Myocyte (in vitro differentiated cells): ENCODE measurements at places on chromosomes 1 and 21. TPM values are rescaled to one million over a fixed set of nuclear protein-coding genes. Genes with fewer than 3 reads are reported as not detected.

DNA sequence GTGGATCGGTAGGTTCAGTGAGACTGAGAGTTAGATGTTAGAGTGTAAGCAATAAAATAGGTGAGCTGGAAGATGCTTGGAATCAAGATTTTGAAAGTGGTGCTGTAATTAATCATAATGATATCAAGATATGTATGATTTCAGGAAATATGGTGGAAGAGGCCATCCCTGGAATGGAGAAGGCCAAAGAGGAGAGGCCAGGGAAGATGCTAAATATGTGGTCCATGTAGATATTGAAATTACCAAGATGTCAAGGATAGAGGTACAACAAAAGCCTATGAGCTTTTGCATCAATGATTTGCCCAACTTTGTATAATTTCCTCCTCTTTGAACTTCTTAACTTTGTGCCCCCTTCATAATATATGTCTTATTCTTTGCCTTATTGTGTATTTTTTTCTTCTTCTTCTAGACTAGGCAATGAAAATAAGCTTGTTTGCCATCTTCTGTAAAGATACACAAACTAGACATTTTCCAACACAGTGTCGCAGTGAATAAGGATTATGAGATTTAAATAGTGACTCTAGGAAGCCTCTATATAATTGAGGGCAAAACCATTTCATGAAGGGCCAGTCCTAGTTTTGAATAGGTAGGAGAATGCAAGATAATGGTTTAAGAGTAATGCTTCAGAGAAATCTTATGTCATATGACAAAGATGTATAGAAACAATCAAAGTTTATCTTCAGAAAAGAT, 8.9 kb downstream of the PTGS2 start:
- DNase-seq, result no peak

- no peak for DNase-seq
Observed at GRCh38 chr21:44764319-44765230, 37.0 kb downstream of the UBE2G2 start.

DNA sequence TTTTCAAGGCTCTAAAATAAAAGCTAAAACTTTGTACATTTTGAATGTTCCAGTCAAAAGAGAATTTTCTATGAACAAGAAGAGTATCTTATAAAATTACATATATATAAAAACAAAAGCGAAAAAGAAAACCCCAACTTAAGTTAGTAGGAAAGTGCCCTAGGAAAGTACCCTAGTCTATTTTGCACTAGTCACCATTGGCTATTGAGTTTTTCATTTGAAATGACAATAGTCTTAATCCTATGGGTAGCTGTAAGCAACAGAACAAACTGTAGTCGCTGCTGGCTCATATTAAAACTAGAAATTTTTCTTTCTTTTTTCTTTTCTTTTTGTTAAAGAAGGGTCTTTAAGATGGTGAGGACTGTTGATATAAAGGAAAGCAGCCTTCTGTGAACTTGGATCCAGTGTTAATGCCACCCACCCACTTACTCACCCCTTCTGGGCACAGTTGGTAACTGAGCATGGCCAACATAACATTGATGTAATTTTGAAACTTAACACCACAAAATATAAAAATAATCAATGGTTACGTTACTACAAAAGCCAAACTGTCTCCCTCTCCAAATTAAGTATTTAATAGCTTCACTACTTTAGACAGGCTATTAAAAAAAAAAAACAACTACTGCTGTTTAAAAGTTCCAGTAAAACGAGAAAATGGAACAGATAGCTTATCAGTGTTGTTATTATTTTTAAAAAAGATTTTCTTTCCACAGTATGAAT, 177.0 kb downstream of the EIF4G3 start:
- DNase-seq, result no peak

GRCh38 chr1:113027449-113027848, 45.5 kb upstream of the LRIG2 start:
- DNase-seq, result no peak

GRCh38 chr1:36906555-36906954, 127.8 kb downstream of the GRIK3 start:
- no peak for DNase-seq

GRCh38 chr1:119978018-119978505, 81.7 kb upstream of the ADAM30 start:
- DNase-seq, result peak; percentile 24

Gene IFI16
- total RNA-seq, result 46.5 and 71.7 TPM in 2 replicates

Gene TNFRSF14
- 8.6 and 9.1 TPM in 2 replicates for total RNA-seq
